Thoracic aorta (tissue), 2 donors: ENCODE measurements at places on chromosomes 2 and 18. TPM values are rescaled to one million over a fixed set of nuclear protein-coding genes. Genes with fewer than 3 reads are reported as not detected.

Gene ANKRD36
- total RNA-seq = 48.5 TPM

Gene XIRP2
- total RNA-seq = not detected

Gene HOXD12
- total RNA-seq = not detected

Gene ABCG5
- not detected for total RNA-seq

Gene GALNT14
- total RNA-seq = not detected

Gene LONRF2
- total RNA-seq = 7.0 TPM

Gene ADD2
- 1.6 TPM for total RNA-seq

Gene MBP
- 41.7 TPM for total RNA-seq

Gene TNFAIP6
- total RNA-seq = 12.0 TPM

Gene SERPINB11
- total RNA-seq = not detected

- H3K27me3 ChIP-seq = no peaks in the 10 kb centered on the region
- DNase-seq = no peak
- no peaks in the 10 kb centered on the region for H3K36me3 ChIP-seq
- H3K27ac ChIP-seq = no peak overlapping the region
These were observed 55.3 kb upstream of the LGALSL start for GRCh38 chr2:64398516-64399129.

DNA sequence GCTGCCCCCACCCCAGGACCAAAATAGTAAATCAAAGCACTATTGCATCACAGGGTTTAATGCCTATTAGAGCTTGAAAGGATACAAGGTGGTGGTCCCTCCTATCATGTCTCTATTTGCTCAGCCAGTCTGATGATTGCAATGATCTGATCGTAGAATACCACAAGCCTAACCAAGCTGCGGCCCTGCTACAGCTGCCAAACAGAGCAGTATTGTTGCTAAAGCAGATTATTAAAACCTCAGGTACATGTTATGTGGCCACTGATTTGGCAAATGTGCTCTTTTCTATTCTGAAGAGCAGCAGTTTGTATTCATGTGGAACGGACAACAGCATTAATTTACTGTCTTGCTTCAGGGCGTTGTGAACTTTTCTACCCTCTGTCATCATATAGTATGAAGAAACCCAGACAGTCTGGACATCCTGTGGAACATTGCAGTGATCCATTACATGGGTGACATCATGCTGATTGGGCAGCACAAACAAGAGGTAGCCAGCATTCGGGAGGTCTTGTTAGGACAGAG lies 8.4 kb upstream of the VAPA start:
- no peak overlapping the region for H3K4me3 ChIP-seq
- no peaks in the 10 kb centered on the region for H3K4me1 ChIP-seq
- H3K27me3 ChIP-seq = no peaks in the 10 kb centered on the region
- no peak for DNase-seq
- no peak overlapping the region for H3K27ac ChIP-seq

- no peaks in the 10 kb centered on the region for H3K27me3 ChIP-seq
- no peaks in the 10 kb centered on the region for H3K36me3 ChIP-seq
- H3K27ac ChIP-seq = no peak overlapping the region
- H3K4me1 ChIP-seq = peaks cover 5% of the 10 kb centered on the region
- no peak overlapping the region for H3K4me3 ChIP-seq
These were observed 97.9 kb downstream of the MTCL1 start for GRCh38 chr18:8803063-8803795.

DNA sequence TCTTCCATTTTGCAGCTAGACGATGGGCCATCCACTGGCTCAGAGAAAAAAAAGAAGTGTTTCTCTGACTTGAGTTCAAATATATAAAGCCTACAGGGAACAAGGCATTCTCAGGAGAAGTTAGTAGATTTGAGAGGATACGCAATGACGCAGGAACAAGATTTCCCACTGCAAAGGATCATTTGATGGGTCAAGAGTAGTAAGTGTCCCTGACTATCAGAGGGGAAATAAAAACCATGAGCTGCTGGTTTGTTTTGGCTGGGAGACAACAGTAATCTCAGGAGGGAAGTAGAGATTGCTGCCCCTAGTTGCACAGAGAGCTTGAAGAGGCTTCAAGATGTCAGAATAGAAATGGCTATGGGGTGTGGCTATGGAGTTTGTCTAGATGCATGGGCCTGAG lies 22.3 kb upstream of the MYO1B start:
- no peak overlapping the region for H3K27ac ChIP-seq
- H3K36me3 ChIP-seq = no peaks in the 10 kb centered on the region
- DNase-seq = no peak
- H3K27me3 ChIP-seq = no peaks in the 10 kb centered on the region

DNA sequence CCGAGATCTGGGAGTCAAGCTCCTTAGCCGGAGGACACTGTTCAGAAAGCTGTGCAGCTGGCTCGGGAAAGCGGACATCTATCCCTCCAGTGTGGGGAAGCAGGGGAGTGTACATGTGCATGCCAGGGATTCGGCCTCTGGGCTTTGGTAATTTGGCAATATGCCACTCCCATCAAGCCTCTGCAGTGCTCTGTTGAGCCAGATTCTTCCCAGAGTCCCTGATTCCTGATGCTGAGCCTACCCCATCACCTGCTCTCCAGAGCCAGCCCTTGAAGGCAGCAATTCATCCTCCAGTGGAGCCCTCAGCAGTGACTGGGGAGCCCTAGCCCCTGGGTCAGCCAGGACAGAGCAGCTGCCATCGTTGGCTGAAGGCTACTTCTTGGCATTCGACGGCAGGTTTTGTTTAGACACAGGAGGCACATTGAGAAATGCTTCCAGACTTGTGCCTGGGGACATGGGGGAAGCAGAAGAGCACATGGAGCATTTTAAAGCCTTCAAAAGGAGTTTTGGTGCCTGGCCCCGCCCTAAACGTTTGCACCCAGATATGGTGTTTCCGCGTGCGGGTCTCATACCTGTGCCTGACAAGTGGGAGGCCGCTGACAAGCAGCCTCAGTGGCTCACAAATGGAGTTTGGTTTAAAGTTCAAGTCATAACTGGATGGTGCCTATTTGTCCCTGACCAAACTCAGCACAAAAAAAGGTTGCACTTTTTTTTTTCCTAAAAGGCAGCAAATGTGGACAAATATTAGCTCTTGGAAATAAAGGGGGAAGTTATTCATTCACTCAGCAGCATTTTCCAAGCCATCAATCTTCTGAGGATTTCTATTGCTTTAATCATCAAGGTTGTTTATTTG lies 272.8 kb downstream of the CYRIA start:
- H3K27ac ChIP-seq = no peak overlapping the region
- H3K4me3 ChIP-seq = no peak overlapping the region
- no peaks in the 10 kb centered on the region for H3K36me3 ChIP-seq
- H3K27me3 ChIP-seq = no peaks in the 10 kb centered on the region

DNA sequence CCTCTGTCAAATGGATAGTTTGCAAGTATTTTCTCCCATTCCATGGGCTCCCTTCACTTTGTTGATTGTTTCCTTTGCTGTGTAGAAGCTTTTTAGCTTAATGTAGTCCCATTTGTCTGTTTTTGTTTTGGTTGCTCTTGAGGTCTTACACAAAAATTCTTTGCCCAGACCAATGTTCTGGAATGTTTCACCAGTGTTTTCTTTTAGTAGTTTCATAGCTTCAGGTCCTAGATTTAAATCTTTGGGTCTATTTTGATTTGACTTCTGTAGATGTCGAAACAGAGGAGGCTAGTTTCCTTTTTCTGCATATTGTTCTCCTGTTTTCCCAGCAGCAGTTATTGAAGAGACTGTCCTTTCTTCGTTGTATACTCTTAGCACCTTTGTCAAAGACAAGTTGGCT lies 351.6 kb downstream of the PTPRM start:
- peaks cover 10% of the 10 kb centered on the region for H3K4me1 ChIP-seq
- DNase-seq = no peak
- H3K36me3 ChIP-seq = no peaks in the 10 kb centered on the region
- no peak overlapping the region for H3K4me3 ChIP-seq
- H3K27ac ChIP-seq = peak overlapping the region; percentile 51

- H3K27me3 ChIP-seq = no peaks in the 10 kb centered on the region
- H3K4me1 ChIP-seq = no peaks in the 10 kb centered on the region
- no peak for DNase-seq
- H3K36me3 ChIP-seq = no peaks in the 10 kb centered on the region
- H3K27ac ChIP-seq = no peak overlapping the region
These were observed 85.6 kb upstream of the TSPYL6 start for GRCh38 chr2:54341656-54342055.

- H3K27me3 ChIP-seq = no peaks in the 10 kb centered on the region
- no peak overlapping the region for H3K4me3 ChIP-seq
- DNase-seq = no peak
- no peaks in the 10 kb centered on the region for H3K36me3 ChIP-seq
These were observed 256.8 kb downstream of the NEDD4L start for GRCh38 chr18:58300867-58301266.

DNA sequence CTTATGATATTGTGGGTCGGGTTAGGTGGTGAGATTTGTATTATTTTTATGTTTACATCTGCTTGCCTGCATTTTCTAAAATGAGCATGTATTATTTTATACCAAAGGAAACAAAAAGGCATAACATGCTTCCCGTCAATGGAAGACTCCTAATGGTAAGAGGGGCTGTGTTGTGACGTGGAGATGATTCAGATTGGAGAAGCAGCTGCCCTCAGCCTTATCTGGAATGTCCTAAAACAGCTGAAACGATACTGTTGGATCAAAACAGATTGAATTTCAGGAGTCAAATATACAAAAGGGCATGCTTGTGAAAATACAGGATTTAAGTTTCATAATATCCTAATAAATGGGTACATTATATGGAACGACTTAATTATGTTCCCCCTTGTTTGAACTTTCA lies 19.0 kb downstream of the DGKD start:
- no peaks in the 10 kb centered on the region for H3K27me3 ChIP-seq
- H3K4me3 ChIP-seq = no peak overlapping the region
- peaks cover 20% of the 10 kb centered on the region for H3K4me1 ChIP-seq
- no peak overlapping the region for H3K27ac ChIP-seq
- DNase-seq = no peak
- H3K36me3 ChIP-seq = no peaks in the 10 kb centered on the region

GRCh38 chr2:100819370-100820272 lies at the start of gene NPAS2:
Gene NPAS2, plus strand, starts transcription at chr2:100820139. Its CDS starts 84,616 bp downstream, at chr2:100904755.
- H3K4me3 ChIP-seq = peak within 1 kb of the TSS; percentile 89
- DNase-seq = no peak
- no peaks in the 10 kb centered on the region for H3K36me3 ChIP-seq
- H3K27ac ChIP-seq = peak within 1 kb of the TSS; percentile 93
- H3K4me1 ChIP-seq = peaks cover 8% of the 10 kb centered on the region

GRCh38 chr2:145547620-145548019 lies 1027.7 kb upstream of the ZEB2 start:
- H3K27me3 ChIP-seq = no peaks in the 10 kb centered on the region
- H3K4me1 ChIP-seq = no peaks in the 10 kb centered on the region
- no peak for DNase-seq
- no peak overlapping the region for H3K27ac ChIP-seq
- no peak overlapping the region for H3K4me3 ChIP-seq
- no peaks in the 10 kb centered on the region for H3K36me3 ChIP-seq

- no peaks in the 10 kb centered on the region for H3K27me3 ChIP-seq
- no peak overlapping the region for H3K4me3 ChIP-seq
- DNase-seq = no peak
- no peak overlapping the region for H3K27ac ChIP-seq
- H3K4me1 ChIP-seq = peaks cover 13% of the 10 kb centered on the region
These were observed 14.9 kb upstream of the E2F6 start for GRCh38 chr2:11480859-11481258.

DNA sequence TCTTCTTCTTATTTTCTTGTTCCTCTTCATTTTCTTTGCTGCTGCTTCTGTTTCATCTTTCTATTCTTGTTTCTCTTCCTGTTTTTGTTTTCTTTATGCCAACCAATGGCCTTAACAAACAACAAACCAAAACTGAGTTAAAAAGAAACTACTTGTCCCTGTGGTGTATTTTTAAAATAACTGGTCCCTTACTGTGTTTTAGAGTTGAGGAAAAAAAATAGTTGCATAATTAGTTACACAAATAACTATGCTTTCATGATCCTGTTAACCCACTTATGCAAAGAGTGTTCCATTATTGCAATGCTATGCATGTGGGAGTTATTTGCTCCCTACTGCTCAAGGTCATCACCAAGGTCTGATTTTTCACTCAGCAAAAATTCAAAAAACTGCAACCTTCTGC lies 39.5 kb upstream of the IMP4 start:
- no peaks in the 10 kb centered on the region for H3K36me3 ChIP-seq
- no peaks in the 10 kb centered on the region for H3K4me1 ChIP-seq
- no peak overlapping the region for H3K27ac ChIP-seq
- H3K4me3 ChIP-seq = no peak overlapping the region
- H3K27me3 ChIP-seq = no peaks in the 10 kb centered on the region

GRCh38 chr18:12819841-12820240 lies 64.2 kb downstream of the PTPN2 start:
- no peak overlapping the region for H3K4me3 ChIP-seq
- no peaks in the 10 kb centered on the region for H3K27me3 ChIP-seq
- H3K4me1 ChIP-seq = no peaks in the 10 kb centered on the region

DNA sequence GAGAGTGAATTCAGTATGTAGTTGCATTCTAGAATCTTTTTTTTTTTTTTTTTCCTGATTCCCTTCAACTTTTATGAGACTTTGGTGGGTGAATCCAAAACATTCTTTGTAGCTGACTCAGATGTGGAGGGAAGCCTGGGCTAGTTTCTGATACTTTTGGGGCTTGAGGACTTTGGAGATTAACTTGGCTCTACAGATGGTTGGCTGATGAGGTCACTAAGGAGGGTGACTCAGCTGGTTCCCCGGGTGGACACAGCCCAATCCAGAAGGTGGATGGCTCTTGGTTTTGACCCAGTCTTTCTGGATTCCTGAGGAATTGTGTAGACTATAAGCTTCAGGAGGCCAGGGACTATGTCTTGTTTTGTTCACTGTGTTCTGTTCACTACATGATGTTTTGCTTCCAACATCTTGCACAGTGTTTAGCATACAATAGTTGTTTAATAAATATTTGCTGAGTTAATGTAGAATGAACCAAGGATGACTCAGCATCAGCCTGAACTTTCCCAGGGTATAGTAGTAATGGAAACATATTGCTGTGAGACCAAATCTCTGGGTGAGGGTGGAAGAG lies 30.5 kb downstream of the LAMA3 start:
- peak; percentile 9 for DNase-seq
- peaks cover 21% of the 10 kb centered on the region for H3K4me1 ChIP-seq
- H3K27me3 ChIP-seq = no peaks in the 10 kb centered on the region
- no peak overlapping the region for H3K27ac ChIP-seq
- no peak overlapping the region for H3K4me3 ChIP-seq

- no peaks in the 10 kb centered on the region for H3K4me1 ChIP-seq
- no peak for DNase-seq
- no peaks in the 10 kb centered on the region for H3K36me3 ChIP-seq
- no peak overlapping the region for H3K4me3 ChIP-seq
- H3K27ac ChIP-seq = no peak overlapping the region
These were observed 107.1 kb downstream of the LYPD6B start for GRCh38 chr2:149145314-149146295.

GRCh38 chr2:33229646-33230045 lies 246.8 kb upstream of the RASGRP3 start:
- peaks cover 3% of the 10 kb centered on the region for H3K36me3 ChIP-seq
- H3K4me1 ChIP-seq = peaks cover 34% of the 10 kb centered on the region
- peak overlapping the region; percentile 93 for H3K27ac ChIP-seq
- H3K4me3 ChIP-seq = no peak overlapping the region
- no peak for DNase-seq
- no peaks in the 10 kb centered on the region for H3K27me3 ChIP-seq

DNA sequence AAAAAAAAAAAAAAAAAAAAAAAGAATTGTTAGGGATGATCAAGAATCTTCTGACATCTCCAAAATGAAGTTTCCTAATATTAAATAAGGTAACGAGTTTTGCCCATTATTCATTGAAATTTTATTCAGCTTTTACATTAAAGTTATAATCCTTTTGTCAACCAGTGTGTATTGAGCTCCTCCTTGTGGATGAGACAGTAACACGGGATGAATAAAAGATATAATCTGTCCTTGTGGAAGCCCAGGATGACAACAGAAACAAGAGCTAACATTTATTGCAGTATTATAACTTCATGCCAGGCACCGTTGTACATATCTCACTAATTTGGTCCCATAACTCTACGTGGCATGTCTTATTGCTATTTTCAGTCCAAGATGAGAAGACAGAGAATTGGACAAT lies 33.4 kb upstream of the SERPINB7 start:
- no peak overlapping the region for H3K27ac ChIP-seq
- no peak overlapping the region for H3K4me3 ChIP-seq
- H3K4me1 ChIP-seq = no peaks in the 10 kb centered on the region
- no peaks in the 10 kb centered on the region for H3K27me3 ChIP-seq
- DNase-seq = no peak
- no peaks in the 10 kb centered on the region for H3K36me3 ChIP-seq
